ENCODE measurements at places on chromosomes 5 and 9. TPM values are rescaled to one million over a fixed set of nuclear protein-coding genes. Genes with fewer than 3 reads are reported as not detected.
A peak's percentile ranks its signal among the peaks of the same experiment; 100 is the strongest.

DNA sequence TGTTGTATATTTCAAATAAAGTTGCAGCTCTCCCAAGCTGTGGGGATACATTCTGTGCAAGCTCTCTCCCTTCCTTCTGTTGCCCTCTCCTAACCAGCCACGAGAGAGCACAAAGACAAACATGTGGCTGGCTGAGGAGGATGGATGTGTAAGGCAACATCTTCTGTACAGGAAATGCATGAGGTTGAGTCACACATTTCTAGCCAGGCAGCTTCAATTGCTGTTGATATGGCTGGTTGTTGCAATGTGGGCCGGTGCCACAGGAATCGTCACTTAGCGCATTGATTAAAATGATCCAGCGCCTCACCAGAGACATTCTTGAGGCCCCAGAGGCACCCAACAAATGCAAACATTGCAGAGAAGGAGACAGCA, 207.1 kb downstream of the ICE1 start:
- DNase-seq: no peak

DNA sequence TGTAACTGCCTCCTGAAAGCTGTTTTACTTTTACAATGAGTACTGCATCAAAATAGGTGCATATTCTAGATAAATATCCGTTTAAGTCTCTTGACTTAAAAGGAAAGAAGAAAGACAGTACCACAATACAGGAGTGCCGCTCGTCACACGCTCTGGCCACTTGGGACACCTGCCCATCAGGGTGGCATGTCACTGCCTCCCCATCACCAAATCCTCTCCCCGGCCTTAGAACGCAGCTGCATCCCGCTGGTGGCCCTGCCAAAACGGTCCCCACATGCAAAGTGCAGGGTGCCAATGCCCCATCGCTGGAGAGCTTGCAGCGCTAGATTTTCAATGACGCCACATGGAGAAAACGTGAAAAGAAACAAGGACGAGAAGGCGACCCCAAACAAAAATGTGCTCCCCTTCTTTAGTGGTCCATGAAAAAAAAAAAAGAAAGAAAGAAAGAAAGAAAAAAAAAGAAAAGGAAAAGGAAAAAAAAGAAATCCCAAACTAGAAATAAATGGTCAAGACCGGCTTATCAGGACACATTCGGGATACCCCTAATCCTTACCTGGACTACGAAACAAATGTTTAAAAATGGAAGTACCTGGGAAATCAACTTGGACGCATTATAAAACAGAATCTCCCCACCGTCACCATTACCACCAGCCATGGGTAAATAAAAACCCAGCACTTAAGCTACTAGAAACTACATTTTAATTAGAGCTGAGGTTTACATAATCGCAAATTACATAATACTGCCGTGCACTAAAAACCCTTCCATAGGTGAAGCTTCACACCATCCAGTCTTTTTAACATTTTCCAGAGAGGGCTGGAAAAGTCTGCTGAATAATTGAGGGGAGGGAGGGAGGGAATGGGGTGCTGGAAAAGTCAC, 1.0 kb downstream of the ANKH start:
- DNase-seq: peak; percentile 39

DNA sequence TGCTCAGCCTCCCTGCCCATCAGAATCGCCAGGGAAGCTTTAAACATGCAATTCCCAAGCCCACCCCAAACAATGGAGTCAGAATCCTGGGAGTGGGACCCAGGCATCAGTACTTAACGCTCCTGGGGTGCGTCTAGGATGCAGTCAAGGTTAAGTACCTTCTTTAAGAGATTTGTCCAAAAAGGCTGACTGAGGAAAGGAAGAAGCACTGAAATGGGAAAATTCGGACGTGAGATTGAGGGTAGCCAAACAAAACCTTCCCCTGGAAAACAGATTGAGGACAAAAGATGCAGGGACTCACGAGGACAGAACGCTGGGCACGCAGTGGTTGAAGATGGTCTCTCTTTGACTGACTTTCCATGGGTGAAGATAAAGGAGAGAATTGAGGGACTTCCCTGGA, 143.5 kb downstream of the MTX3 start:
- no peak for DNase-seq

DNA sequence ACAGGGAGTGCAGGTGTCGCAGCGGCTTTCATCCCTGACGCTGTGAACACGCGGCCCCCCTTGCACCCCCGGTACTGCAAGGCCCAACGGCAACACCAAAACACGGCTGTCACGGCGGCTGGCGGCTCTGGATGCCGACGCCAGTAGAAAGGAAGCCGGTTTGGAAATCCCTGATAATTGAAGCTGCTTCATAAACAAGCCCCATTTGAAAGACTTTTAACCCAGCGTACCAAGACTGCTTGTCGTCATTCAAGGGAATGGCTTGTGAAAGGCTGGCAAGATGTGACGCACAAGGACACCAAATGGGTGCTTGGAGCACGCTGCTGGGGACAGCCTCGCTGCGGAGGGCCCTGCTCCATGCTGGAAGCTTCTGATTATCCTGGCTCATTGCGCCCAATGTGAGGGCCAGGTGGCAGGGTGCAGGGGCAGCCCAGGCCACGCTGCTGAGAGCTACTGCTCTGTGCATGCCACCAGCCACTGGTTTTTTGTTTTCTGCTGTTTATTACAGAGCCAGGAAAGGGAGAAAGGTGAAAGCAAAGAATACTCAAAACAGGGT, 63.1 kb downstream of the GTF3C4 start:
- no peak for DNase-seq

The SLC1A1 gene
- total RNA-seq: 2.9 TPM

The SLC34A1 gene
- total RNA-seq: not detected

DNA sequence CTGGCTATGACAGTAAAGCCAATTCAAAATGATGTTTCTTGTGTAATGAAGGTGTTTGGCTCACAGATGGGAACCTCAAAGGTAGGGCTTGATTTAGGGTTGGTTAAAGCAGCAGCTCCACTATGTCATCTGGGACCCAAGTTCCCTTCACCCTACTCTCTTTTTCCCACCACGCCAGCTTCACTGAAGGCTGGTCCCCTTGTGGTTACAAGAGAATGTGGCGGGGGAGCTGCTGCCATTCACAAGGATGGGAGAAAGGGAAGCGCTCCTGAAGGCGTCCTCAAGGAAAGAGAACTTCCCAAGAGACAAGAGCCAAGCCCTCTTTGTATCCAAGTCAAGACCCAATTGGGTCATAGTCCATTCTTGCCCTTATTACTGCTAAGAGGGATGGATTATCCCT, 72.7 kb downstream of the NTRK2 start:
- no peak for DNase-seq

The ACTL7B gene
- not detected for total RNA-seq

The CTXN3 gene
- not detected for total RNA-seq

DNA sequence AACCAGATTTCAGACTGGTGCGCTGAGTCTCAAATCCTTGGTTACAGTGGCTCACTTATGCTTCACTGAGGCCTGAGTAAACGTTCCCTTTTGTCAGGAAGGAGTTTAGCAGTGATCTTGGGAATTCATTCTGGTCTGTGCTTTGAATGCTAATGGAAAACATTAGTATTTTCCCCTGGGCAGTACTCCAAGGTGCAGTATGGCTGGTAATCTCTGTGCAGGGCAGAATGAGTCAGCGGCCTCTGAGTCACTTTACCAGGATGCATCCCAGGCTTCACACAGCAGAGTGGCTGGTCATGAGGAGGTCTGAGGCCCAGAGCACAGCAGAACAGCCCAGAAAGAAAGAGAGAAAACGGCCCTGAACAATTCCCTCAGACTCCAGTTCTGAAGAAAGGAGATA, 54.0 kb downstream of the PCA3 start:
- peak; percentile 26 for DNase-seq

The SCGB3A2 gene
- not detected for total RNA-seq

GRCh38 chr9:98750364-98751060, 41.8 kb upstream of the GABBR2 start:
- no peak for DNase-seq

DNA sequence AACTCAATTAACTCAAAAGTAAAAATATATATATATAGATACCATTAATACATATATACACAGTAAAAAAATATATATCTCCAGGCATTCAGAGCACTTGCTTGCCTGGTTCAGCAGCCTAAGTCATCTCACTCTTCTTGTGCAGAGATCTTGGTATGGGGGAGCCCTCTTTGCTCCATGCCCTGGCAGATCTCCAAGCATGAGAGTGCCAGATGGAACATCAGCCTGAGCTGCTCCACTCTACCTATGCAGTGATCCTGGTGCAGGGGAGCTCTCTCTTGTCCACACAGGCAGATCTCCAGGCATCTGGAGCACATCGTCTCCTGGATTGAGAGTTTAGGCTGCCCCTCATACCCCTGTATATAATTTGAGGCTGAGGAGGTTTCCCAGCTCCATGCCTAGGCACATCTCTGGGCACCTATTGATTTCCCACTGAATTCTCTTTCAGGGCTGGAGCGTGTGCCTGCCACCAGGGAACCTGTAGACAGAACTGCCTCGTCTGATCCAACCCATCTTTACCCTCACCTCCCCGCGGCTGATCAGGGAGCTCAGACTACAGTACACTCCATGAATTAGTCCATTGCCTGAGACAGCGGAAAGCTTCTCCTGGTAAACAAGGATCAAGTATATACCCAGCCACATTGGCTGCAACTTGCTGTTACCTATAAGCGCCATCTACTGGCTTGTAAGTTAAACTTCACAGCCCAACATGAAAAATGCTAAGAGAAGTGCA, 342.4 kb upstream of the GRIA1 start:
- DNase-seq: no peak

- DNase-seq: no peak
Measured at GRCh38 chr5:154176181-154176580, 14.4 kb upstream of the GALNT10 start.

The RBM18 gene
- 46.8 TPM for total RNA-seq

DNA sequence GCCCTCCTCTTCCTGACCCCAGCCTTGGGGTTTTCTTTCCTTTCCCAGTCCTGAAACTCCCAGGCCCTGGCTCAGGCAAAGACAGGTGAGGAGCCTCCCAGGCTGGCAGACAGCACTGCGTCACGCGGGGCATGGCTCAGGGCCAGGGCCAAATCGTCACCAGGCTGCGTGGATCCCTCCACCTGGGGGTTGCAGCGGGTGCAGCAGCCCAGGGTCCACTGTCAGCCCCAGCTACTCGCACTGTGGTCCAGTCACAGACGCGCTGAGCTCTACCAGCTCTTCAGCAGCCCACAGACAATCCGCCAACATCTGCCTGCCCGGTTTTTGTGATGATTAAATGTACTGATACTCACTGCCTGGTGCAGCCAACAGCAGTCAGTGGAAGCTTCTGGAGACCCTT, 12.1 kb downstream of the FAM78A start:
- no peak for DNase-seq

DNA sequence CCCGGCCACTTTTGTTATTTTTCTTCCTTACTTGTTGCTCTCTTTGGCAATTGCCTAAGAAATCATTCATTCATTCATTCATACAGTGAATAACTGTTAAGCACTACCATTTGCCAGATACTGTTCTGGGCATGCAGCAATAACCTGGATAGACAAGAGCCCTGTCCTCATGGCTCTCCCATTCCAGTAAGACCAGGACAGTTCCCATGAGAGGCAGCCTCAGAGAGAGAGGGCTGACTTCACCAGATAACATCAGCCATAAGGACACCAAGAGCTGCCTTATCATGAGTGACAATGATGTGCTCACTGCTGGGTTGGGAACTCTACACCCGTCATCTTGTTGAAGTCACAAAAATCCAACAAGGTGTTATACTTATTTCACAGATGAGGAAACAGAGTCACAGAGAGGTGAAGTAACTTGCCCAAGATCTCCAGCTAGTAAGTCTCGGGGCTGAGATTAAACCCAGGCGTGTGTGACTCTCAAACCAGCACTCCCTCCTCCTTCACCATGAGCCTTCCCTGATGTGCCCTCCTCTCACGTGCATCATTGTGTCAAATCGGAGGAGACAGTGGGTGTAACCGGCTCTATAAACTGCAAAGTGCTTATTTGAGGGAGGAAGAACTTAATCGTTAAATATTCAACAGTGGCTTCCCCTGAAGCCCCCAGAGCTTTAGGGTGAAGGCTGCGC, 61.1 kb upstream of the TBC1D2 start:
- no peak for DNase-seq

- no peak for DNase-seq
Measured at GRCh38 chr5:133251296-133252132, 199.7 kb downstream of the HSPA4 start.

DNA sequence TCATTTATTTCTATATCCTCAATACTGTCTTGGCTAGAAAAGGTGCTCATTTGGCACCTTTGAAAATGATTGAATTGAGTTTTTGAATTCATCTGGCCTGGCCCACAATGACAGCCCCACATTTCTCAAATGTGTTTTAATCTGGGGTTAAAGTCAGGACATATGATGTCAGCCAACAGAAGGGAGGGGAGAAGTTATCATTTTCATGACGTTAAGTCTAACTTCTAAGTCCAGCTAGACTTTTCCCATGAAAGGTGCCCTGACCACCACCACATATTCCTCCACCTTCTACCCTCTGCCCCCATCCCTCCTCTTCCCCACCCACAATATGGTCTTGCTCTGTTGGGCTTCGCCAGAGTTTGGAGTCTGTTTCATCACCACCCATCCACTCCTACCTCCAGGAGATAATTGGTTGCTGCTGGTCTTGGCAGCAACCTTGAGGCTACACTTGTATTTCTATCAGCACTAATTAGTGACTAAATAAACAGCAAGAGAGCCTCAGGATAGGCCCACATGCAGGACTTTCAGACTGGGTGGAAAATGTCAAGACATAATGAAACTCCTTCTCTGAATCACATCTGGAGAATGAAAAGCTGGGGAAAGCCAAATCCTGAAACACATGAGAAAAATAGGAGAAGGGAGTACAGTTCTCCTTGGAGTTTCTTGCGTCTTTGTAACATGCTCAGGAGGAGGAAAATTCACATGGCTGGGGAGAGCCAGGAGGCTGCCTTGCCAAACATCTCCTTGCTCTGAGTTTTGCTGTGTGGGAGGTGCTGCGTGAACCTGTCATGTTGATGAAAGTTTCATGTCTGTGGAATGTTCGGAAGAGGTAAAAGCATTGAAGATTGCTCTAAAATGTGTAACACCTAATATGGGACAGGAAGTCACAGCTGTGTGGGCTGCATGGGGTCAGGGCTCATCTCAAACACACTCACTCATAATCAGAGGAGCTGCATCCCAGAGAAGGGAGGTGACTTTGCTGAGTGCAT, 544.7 kb upstream of the KLF4 start:
- DNase-seq: no peak

DNA sequence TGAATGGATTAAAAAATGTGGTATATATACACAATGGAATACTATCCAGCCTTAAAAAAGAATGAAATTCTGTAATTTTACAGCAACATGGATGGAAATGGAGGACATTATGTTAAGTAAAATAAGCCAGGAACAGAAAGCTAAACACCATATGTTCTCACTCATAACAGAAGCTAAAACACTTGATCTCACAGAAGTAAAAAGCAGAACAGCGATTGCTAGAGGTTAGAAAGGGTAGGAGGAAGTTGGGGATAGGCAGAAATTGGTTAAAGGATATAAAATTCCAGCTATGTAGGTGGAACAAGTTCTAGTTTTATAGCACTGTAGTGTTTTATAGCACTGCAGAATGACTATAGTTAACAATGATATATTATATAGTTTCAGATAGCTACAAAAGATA, 15.8 kb downstream of the MARCHF3 start:
- no peak for DNase-seq
